Activated T-cell treated with anti-CD3 and anti-CD28 coated beads, Interleukin-2, amount 50 U/mL, for 4 hours (primary cell): ENCODE measurements at places on chromosomes 5 and 9. TPM values are rescaled to one million over a fixed set of nuclear protein-coding genes. Genes with fewer than 3 reads are reported as not detected.

PCDHA11 gene
- total RNA-seq, result not detected

SPAG8 gene
- total RNA-seq, result 0.27 TPM

PCDHB1 gene
- total RNA-seq, result not detected

ECSCR gene
- total RNA-seq, result 4.0 TPM

PDZD2 gene
- 0.24 TPM for total RNA-seq

SLC25A2 gene
- not detected for total RNA-seq

SPAAR gene
- not detected for total RNA-seq
